ENCODE measurements at places on chromosomes 16 and 17.

DNA sequence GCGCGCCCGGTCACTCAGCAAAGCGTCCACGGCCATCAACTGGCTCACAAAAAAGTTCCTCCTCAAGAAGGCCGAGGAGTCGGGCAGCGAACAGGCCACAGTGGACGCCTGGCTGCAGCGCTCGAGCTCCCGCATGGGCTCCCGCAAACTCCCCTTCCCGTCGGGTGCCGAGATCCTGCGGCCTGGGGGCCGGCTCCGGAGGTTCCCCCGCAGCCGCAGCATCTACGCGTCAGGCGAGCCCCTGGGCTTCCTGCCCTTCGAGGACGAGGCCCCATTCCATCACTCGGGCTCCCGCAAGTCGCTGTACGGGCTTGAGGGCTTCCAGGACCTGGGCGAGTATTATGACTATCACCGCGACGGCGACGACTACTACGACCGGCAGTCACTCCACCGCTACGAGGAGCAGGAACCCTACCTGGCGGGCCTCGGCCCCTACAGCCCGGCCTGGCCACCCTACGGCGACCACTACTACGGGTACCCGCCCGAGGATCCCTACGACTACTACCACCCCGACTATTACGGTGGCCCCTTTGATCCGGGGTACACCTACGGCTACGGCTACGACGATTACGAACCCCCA, 10.7 kb downstream of the MYO15A start:
- no peak for DNase-seq

DNA sequence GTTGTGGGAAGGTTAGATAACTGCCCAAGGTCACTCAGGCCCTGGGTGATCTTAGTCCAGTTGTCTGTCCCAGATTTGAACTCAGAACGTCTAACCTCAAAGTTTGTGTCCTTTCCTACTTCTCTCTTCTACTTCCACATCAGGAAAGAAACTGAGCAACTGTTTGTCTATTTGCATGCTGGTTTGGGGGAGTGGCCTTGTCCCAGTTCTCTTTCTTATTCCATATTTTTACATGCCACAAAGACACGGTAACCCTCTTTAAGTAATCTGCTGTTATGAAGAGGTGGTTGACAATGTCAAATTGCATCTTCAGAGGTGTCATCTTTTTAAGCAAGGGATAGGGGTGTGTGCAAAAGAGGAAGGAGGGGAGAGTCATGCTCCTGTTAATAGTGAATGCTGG, 432.5 kb downstream of the HS3ST3B1 start:
- DNase-seq = no peak

DNA sequence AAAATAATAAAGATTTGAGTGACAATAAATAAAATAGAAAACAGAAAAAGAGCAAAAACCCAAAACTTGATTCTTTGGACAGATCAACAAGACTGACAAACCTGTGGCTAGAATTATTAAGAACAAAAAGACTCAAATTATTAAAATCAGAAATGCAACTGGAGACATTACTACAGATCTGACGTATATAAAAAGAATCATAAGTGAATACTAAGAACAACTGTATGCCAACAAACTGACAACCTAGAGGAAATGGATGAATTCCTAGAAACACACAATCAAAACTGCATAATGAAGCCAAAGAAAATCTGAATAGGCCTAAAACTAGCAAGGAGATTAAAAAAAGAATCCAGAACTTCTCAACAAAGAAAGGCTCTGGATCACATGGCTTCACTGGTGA, 47.4 kb downstream of the NETO2 start:
- no peak for DNase-seq

- DNase-seq = no peak
These were observed 38.9 kb downstream of the MRPS23 start for GRCh38 chr17:57810721-57811637.

DNA sequence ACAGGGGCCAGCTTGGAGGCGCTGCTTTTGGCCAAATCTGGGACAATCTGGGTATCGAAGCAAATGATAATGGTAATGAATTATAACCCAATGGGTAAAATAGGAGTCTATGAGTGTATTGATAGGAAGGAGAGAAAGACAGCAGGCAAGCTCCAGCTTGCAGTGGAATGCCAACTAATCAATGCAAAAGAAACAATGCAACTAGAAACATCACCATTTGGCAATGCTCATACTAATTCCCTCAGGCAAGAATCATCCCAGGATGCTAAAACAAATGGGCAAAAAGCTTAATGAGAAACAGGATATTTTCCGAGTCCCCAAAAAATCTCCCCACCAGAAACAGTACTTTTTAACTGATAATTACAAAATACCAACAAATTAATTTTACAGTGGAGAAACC, 64.7 kb downstream of the ADCY9 start:
- DNase-seq = no peak

- DNase-seq = no peak
These were observed 249.2 kb upstream of the GSE1 start for GRCh38 chr16:85363881-85364280.

GRCh38 chr16:69768666-69769065, 6.5 kb downstream of the WWP2 start:
- DNase-seq = no peak

GRCh38 chr16:11852092-11852809, 909 bp upstream of the RSL1D1 start:
- no peak for DNase-seq

- no peak for DNase-seq
These were observed 262.5 kb downstream of the CBLN1 start for GRCh38 chr16:49019081-49019633.

DNA sequence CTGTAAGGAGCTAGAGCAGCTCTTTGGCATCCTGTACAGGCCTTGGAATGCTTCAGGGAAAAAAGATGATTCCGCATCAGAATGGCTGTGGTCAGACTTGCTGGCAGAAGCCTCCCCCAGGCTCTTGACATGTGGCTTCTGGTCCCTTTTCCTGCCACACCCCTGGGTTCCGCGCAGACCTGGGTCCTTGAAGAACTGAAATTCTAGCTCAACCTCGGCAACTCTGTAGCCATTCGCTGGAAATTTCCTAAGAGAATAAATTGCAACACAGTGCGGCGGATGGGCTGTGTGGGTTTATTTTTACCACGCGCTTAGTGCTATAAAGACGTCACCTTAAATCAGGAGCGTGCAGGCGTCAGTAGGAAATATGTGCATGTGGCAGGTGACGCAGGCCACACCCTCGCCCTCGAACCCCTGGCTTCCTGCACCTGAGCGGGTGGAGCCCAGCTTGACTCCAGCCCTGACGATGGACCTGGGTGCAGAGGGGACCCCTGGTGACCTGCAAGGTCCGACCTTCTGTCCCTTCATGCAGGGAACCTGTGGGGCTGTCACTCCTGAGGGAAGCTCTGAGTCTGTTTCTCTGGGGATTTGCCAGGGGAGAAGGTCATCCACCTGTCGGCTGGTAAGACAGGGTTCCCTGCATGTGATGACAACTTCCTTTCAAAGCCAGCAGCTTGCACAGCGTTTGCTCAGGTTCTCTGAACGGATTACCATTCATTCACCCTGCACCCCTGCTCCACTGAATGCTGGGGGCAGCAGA, 46.3 kb downstream of the METRNL start:
- DNase-seq = no peak

GRCh38 chr17:27449988-27450387, 6.3 kb upstream of the KSR1 start:
- no peak for DNase-seq

DNA sequence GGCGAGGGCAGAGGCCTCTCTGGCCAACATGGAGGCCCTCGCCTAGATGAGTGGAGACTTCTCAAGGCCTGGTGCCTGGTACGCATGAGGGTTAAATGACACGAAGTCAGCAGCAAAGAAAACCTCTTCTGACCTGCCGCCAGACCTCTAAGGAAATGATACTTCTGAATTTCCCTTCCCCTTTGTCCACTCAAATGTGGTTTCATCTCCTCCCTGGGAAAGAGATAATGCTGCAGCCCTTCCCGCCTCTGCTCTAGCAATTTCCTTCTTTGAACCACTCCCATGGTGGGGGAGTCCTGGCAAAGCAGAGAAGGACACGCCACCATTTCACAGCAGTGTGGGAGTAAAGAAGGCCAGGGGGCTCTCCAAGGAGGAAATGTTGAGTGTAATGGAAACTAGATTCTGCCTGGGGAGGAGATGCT, 65.7 kb upstream of the BCAR1 start:
- DNase-seq = no peak

DNA sequence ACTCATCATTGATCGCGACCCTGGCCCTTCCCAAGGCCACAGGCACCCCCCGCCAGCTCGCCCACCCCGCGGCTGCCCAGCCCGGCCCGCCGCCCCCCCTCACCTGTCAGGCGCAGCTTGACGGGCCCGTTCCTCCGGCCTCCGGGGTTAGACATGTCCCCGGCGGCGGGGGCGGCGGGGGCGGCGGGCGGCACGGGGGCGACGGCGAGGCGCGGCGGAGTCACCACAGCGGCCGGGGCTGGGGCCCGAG, 456 bp downstream of the SMURF2 start:
- no peak for DNase-seq

DNA sequence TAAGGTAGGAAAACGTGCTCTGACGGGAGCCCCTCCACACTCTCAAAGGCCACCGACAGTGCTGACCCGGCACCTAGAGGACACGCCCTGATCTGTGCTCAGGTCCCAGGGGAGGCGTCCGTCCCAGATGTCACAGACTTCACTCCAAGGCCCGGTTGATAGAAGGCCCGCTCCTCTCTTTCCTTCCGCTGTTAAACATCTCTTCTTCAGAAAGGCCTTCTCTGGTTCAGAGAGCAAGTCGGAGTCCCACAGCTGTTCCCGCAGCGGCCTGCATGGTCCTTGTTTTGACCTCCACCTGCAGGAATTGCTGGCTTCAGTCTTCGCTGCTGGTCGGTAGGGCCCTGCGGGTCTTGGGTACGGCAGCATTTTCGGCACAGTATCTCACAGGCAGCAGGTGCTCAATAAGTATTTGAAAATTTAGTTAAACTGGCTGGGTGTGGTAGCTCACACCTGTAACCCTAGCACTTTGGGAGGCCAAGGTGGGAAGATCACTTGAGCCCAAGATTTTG, 88.5 kb downstream of the MRC2 start:
- no peak for DNase-seq

GRCh38 chr17:67041941-67042899, 2.1 kb upstream of the CACNG1 start:
- DNase-seq = no peak

- no peak for DNase-seq
These were observed 2230.4 kb downstream of the TP53TG3F start for GRCh38 chr16:35689764-35690163.

DNA sequence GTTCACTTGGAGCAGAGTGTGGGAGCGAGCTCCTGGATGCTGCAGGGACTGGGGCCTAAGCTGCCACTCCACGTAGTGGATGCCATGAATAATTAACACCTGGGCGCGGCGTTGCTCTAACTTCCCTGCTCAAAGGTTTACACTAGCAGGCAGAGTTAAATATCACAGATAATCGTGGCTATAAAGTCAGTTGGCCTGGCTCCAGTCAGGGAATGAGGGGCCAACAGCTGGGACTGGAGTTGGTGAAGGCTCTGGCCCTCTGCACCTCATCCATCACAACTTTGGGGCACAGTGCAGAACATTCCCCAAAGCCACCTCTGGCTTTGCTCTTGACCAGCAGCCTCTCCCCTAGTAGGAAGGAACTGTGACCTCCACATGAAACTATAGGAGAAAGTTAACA, 10.9 kb downstream of the HOXB4 start:
- no peak for DNase-seq

GRCh38 chr17:27471321-27472269, 15.3 kb downstream of the KSR1 start:
- DNase-seq = peak; percentile 24

GRCh38 chr17:35088356-35088880, 24.9 kb upstream of the RFFL start:
- DNase-seq = no peak

DNA sequence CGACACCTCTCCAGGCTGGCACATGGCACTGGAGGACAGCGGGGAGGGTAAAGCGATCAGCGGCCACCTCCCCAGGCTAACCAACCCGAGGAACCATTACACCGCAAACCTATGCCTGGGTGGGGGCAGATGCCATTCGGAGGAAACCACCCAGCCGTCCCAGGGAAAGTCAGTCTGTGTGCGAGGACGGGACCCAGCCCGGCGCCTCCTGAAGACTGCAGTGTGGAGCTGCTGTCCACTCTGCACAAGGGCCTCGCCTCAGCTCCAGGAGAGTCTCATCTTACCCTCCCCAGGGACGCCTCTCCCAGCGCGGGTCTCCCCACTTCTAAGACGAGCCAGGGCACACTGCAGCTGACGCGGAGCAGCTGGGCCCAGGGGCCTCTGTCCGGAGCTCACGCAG, 8.0 kb downstream of the SLC38A10 start:
- DNase-seq = no peak

GRCh38 chr17:2566056-2566455, 27.4 kb upstream of the PAFAH1B1 start:
- DNase-seq = no peak

DNA sequence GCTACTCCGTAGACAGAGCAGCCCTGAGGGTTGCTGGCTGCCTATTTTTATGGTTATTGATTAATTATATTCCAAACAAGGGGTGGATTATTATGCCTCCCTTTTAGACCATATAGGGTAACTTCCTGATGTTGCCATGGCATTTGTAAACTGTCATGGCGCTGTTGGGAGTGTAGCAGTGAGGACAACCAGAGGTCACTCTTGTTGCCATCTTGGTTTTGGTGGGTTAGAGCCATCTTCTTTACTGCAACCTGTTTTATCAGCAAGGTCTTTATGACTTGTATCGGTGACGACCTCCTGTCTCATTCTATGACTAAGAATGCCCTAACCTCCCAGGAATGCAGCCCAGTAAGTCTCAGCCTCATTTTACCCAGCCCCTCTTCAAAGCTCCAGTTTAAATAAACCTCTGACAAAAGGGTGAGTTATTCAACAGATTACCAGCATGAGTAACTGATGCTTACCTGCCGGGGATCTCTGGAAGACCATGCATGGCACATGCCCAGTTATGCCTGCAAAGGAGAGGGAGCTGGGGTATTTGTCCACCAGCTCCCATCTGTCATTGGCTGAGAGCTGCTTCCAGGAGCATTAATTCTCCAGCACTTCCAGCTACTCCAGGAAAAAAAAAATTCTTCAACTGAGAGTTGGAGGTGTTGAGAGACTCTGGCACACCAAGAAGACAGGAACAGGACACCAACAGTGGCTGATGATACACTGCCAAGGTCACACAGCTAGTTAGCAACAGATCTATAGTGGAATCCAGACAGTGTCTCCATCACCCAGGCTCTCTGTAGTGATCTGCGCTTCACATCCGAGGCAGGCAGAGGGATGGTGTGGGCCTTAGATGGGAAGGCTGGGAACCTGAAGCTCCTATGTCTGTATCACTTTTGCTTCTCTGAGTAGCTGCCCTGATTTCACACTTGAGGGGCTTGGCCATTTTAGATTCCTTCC, 36.6 kb upstream of the IL21R start:
- DNase-seq = no peak

- DNase-seq = no peak
These were observed 13.0 kb downstream of the MT1X start for GRCh38 chr16:56695246-56695645.

DNA sequence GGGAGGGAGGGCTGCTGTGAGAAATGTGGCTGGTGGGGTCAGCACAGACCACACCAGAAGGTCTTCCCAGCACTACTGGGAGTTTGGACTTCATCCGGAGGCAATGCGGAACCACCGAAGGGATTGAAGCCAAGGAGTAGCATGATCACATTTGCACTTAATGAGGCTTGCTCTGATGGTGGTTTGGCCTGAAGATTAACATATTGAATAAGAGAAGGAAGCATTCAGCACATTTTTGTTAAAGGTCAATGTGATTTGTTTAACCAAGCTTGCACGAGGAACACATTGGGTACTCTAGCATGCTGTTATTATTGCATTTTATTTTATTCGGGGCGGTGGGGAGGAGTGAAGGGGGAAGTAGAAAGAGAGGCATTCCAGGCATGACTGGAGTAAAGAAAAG, 378.6 kb downstream of the UTP18 start:
- no peak for DNase-seq

- DNase-seq = no peak
These were observed 9.4 kb downstream of the KIAA0513 start for GRCh38 chr16:85037050-85037410.

All from stimulated activated CD4-positive, alpha-beta T cell treated with anti-CD3 and anti-CD28 coated beads, Interleukin-1b, Interleukin-23, amount 100 ng/mL, for 1 hour (primary cell).